ENCODE measurements at places on chromosomes 4 and X.

GRCh38 chr4:82415922-82416365 is 14.3 kb downstream of the HNRNPDL start:
- no peak for DNase-seq

- DNase-seq = no peak
Measured at GRCh38 chr4:185370268-185370949, 25.3 kb downstream of the LRP2BP start.

- no peak for DNase-seq
Measured at GRCh38 chr4:48247142-48247877, 22.3 kb downstream of the TEC start.

DNA sequence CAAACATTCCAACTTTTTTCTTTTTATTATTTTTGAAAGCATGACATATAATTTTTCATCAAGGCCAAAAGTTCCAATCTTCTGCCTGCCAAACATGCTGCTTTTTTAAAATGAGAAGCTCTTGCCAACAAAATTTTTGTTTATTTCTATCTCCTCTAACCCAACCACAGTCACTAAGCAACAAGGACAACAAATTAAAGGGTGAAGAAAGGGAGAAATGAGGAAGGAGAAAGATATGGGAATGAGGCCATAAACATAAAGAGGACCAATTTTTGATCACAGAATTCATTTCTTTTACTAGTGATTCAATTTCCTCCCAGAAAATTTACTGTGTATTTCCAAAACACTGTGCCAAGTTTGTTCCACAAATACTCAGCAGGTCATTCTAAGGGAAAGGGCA is 537.0 kb upstream of the DIAPH2 start:
- DNase-seq = no peak

DNA sequence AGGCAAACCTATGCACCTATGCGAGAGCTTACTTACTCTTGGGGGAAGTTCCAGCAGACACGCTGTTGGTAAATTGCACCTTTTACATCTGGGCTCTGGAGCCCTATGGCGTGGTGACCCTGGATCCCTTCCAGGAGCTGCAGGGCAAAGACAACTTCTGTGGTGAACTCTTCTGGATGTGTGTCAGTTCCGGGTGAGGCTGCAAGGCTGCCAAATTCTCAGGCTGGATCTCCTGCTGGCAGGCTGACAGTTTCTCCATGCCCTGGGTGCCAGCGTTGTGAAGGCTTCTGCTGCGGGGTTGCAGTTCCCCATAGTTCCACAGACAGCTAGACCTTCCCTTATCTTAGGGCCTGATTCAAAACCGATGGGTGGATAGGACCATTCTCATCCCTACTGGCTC is 37.9 kb downstream of the RAP2C start:
- no peak for DNase-seq

GRCh38 chr4:20331642-20332041 is 79.9 kb downstream of the SLIT2 start:
- DNase-seq = no peak

DNA sequence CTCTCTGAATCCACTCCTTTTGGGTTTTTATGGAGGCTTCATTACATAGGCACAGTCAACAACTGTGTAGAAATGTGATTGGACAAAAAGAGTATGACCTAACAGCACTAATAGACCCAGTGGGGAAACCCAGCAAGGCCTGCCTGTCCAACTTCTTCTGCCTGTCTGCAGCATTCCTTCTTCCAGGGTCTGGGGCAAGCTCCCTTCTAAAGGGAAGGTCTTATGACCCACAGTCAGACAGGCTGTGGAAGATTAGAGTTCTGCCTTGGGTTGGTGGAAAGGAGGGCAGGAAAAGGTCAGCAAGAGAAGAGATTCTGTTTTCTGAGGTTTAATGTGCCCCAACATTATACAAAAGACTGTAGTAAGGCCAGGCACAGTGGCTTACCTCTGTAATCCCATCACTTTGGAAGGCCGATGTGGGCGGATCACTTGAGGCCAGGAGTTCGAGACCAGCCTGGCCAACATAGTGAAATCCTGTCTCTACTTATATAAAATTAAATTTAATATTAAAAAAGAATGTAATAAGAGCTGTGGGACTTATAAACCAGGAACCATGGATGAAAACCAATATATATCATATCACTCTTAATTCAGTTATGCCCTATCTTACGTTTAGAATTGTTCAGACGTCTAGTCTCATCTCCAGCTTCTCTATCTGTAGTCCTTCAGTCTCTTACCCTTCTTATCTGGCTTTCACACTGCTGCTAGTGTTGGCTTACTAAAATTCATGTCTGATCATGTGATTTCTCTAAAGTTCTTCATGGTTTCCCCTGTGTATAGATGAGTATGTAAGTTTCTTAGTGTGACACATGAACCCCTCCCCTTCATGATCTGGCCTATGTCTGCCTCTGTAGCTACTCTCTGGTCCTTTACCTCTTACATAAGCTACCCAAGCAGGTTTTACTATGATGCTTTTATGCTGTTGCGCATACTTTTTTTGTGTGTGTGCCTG is 6.2 kb downstream of the CLCN3 start:
- no peak for DNase-seq

GRCh38 chr4:154908168-154908567 is 127.1 kb downstream of the RBM46 start:
- no peak for DNase-seq

DNA sequence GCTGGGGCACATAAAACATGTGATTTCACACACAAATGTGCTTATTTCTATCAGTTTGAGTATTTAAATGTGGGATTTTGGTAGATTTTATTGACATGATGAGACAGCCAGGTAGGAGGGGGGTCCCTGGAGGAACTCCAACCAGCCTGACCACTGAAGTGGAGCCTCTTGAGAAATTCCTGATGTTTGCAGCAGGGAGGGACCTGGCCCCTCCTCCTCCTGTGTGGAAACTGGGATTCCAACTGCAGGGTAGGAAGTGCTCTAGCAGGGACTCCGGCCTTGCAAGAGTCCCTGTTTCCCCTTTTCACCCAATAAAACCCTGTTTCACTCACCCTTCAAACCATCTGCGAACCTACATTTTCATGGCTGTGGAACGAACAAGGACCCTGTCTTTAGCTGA is 2224.0 kb upstream of the AGA start:
- DNase-seq = no peak

GRCh38 chrX:9519546-9520216 is 54.8 kb downstream of the TBL1X start:
- DNase-seq = no peak

GRCh38 chr4:131347816-131348215 is 1801.3 kb upstream of the PCDH10 start:
- no peak for DNase-seq

DNA sequence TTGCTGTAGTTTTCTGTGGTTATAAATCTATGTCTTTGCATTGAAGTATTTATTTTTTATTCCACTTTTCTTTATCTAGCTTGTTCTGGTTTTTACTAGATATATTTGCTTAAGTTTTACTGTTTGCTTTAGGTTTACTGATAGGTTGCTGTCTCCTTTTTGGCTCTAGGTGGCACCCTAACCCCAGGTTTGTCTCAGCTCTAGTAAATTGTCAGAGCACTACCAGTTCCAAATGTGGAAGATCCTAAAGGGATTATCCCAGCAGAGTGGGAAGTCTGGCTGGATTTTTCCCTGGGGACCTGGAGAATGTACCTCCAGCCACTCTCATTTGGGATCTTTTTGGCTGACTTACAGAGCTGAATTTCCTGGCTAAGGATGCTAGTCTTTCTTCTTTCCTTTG is 106.1 kb downstream of the PBDC1 start:
- no peak for DNase-seq

GRCh38 chrX:107227780-107228485 is 21.5 kb downstream of the DNAAF6 start:
- no peak for DNase-seq

GRCh38 chr4:21768349-21769310 is 179.9 kb downstream of the KCNIP4 start:
- no peak for DNase-seq

GRCh38 chr4:138677212-138677611 is 338.4 kb upstream of the NOCT start:
- no peak for DNase-seq

DNA sequence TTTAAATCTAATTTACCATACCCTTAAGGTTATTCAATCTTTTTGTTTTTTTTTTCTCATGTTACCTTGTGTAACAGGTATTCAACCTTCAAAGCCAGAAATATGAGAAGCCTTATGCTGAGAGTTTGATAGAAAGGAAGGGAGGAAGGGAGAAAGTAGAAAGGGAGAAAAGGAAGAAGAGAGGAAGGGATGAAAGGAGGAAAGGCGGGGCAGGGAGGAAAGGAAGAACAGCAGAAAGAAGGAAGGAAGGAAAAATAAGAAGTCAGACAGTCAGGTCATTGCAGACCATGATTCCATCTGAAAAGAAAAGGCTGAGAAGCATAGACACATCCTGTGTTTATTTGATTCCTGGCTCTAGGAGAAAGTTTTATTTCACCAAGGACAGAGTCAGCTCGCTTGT is 30.9 kb downstream of the RTL9 start:
- DNase-seq = no peak

DNA sequence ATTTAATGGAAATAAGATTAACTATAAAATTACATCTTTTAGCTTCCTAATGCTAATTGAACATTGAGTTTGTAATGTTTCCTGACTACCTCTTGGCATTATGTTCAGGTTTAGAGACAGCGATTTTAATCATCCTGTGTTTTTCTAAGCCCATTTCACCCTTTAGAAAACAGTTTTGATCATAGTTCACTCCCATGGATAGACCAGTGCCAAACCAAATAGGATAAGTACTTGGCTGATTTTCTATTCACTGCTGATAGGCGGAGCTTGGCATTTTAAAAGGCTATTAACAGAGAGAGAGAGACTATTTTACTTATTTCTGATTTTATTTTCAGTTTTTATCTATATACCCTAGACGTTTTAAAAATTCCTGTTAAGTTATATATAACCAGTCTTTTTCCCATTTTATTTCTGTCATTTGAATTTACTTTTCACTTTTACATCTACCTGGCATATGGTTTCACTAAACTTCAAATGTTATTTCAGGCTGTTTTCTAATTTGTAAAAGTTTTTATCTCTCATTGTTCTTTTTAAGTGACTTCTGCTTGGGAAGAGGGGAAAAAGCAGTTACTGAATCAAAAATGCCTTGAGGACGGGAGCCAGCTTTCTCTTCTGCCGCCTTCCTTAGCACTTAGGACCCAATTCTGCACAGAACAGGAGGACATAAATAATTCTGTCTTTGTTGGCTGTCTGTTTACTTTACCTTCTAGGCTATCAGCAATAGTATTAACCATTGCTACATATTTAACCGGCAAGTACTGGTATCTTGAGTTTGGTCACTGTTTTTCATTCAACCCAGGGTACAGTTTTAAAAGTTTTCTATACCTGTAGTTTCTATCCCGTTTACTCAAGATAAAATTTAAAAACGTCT is 46.4 kb downstream of the SGMS2 start:
- no peak for DNase-seq

DNA sequence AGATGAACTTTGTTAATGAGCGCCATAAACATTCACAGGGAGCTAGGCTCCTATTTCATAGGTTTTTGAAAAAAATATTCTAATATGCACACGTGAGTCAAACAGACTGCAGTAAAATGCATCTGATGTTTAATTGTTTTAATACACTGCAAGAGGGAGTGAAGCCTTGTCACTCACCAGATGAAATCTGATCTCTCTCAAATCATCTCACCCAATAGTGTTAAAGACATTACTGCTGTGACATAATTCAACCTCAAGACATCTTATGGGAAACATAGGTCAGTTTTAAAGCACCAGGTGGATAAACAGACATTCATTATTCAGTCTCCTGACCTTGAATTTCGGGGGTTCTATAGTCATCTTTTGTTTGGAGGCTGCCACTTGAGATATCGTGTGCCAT is 148.3 kb downstream of the MAML3 start:
- no peak for DNase-seq

DNA sequence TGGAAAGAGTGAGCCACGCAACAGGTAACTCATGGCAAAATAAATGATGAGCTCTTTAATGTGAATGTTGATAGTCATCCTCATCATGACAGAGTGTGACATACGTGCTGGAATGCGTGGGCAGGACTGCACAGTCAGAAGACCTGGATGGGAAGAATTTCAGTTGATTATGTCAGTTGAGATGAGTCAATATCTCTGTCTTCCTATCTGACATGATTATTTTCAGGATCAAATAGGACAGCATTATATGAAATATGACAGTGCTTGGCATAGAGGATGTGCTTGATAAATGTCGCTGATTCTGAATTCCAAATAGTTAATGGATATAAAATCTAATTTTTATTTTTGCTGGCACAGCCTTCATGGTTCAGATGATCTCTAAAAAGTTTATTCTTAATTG is 95.1 kb downstream of the IL15 start:
- no peak for DNase-seq

DNA sequence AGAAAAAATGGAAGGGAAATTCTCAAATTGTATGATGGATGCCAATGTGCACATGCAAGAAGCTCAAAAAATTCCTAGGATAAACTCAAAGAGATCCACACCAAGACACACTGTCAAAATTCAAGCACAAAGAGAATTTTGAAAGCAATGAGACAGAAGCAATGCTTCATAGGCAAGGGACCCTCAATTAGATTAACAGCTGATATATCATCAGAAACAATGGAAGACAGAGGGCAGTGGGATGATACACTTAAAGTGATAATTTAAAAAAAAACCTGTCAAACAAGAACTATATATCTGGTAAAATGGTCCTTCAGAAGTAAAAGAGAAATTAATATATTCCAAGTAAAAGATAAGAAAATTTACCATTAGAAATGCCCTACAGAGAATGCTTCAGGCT is 306.3 kb upstream of the PCDH7 start:
- no peak for DNase-seq

GRCh38 chr4:184899261-184900134 is 73.7 kb upstream of the ACSL1 start:
- DNase-seq = no peak

GRCh38 chr4:182885738-182886077 is 31.5 kb downstream of the DCTD start:
- DNase-seq = no peak

DNA sequence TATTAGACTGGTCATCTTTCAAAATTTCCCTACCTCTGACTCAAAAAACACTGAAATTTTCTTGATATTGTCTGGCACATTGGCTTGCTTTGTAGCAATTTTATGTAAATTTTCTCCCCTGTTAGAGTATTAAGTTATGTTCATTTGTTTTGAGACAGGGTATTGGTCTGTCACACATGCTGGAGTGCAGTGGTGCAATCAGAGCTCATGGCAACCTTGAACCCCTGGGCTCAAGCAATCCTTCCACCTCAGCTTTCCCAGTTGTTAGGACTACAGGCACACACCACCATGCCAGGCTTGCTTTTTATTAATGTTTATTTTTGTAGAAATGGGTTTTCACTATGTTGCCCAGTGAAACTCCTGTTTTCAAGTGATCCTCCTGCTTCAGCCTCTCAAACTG is 17.5 kb downstream of the FABP2 start:
- DNase-seq = no peak

GRCh38 chr4:160414496-160414895 is 1311.6 kb downstream of the RAPGEF2 start:
- no peak for DNase-seq

DNA sequence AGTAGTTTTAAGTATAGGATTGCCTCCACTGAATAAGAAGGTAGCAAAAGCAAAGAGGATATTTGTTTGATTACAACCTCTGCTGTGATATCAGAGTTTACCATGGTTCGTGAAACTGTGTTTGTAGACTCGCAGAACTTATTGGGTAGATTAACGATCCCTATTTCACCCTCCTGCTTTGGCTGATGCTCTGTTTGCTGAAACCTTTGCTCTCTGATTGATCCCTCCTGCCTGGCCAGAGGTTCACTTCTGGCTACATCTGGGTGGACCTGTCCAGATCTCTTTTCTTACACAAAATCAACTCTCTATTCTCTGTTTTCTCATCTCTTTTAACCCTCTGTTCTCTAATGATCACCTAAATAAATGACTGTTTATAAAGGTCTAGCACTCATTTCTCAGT is 37.9 kb upstream of the TMEM192 start:
- no peak for DNase-seq
